ENCODE measurements at places on chromosomes 3 and 15.

DNA sequence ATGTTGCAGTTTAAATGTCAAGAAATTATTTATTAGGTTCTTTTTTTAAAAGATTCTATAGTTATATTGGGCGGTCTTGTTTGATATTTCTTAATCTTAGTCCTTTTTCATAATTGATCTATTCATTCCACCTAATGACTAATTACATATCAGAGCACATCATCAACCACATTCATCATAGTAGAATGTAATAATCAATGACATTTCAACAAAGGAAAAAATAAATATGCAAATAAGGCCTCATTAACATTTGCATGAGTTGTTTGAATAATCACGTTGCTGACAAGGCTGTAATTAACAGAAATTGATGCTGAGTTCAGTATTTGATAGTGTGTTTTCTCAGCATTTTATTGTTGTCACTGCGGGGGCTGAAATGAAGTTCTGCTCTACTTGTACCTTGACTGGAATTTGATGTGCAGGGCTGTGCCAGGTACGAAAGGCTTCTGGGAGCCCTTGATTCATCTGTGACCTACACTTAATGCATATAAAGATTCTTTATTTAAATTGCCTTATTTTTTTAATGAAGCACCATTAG, 215.7 kb downstream of the TCF12 start:
- no peak for DNase-seq

GRCh38 chr3:148457886-148458285, 239.8 kb upstream of the AGTR1 start:
- DNase-seq: no peak

- no peak for DNase-seq
Measured at GRCh38 chr3:186094696-186095425, 14.0 kb downstream of the ETV5 start.

GRCh38 chr3:62546266-62546665, 172.9 kb upstream of the FEZF2 start:
- no peak for DNase-seq

- no peak for DNase-seq
Measured at GRCh38 chr3:129126726-129127280, 5.2 kb upstream of the RAB43 start.

- DNase-seq: no peak
Measured at GRCh38 chr3:117433427-117433826, 723.8 kb downstream of the TUSC7 start.

DNA sequence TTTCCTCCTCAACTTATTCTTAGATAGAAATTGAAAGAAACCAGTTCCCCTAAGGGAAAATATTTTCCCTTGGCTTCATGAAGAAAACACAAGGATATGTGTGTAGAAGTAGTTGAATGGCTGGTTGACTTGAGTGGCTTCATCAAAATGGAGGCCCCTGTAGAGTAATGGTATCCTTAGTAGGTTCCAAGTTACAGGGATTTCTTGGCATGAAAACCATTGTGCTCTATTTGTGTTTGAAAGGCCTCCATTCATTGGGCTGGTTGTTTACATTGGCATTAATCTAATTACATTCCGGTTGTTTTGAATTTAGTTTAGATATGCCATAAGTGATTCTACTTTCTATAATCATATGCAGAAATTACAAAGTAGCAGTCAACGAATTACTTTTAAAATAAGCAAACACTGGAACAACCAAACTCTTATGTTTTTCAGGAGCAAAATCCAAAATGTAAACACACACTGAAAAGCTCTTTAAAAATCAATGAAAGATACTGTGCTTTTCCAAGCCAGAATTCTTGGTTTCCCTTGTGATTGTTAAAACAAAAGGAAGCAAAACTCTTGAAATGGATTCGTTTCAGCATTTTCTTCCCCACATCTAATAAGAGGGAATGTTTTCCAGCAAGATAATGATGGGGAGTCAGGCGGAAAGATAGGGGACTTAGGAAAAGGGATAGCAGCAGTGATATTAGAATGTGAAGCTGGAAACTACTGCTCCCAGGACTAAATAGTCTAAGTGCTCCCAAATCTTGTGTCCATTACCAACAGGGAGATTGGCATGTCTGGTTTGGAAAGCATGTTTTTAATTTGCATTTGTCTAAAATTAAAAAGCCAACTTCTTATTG, 77.0 kb downstream of the EPHA3 start:
- DNase-seq: no peak

DNA sequence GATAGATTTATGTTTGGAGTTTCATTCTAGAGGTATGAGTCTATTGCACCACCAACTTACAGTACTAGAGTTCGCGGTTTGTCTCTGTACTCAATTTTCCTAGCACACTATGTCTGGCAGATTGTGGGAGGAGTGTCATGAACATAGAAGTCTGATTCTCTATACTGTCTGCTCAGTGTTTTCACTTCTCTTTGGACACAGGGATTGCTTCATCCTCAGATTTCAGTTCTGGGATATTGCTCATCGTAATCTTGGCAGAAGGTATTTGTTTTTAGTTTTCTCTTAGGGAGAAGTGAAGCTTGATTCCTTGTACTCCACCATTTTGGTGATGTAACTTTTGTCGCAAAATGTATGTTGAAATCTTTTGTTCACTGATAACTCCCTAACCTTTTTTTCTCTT, 27.8 kb upstream of the AZI2 start:
- DNase-seq: no peak

- no peak for DNase-seq
Measured at GRCh38 chr3:108602935-108603294, 13.4 kb downstream of the DZIP3 start.

DNA sequence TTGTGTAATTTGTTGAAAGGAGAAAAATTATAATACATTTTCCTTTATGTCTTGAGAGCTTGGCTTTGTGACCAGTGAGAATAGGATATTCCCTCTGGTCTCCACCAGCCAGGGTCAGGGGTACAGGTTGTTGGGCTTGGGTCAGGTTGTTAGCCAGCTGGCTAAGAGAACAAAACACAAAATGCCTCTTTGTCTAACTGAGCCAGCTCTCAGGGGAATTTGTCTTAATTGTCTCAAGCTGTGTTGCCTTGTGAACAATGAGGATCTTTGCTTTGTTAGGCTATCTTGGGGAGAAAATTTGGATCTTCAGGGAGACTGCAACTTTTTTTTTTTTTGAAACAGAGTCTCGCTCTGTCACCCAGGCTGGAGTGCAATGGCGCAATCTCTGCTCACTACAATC, 17.7 kb upstream of the GK5 start:
- DNase-seq: no peak

GRCh38 chr3:99562990-99563607, 75.3 kb upstream of the COL8A1 start:
- DNase-seq: no peak

DNA sequence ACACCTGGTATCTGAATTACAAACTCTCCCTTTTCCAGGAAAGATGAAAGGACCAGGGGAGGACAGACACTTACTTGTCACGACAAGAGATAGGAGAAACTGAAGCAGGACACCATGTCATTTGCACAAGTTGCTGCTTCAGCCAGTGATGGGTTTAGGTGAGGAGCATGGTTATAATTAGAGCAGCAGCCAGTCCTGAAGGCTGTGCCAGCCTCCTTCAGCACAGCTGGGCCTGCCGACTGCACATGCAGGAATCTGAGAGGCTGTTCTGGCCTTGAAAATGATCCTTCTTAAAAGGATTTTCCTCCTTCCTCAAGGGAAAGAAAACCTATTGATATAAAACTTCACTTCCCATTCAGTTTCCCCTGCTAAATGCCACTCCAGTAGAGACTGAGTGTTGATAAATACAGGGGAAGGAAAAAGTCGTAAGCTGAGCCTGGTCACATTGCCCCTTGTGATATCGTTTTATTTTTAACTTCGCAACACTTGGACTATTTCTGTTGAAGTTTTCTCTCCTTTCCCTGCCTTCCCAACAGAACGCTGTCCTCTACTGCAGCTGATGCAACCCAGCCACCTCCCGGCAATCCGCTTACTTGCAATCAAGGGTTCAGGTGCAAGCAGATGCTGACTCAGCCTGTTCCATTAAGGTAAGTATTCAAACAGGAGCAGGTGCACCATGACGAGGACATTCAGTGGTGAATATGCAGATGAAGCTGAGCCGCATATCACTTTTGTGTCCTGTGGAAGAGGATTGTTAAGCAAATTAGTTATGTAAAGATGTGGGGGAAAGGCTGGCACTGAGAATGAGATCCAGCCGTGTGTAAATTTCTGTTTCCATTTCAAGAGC, at the start of gene FBXO40:
Gene FBXO40 (plus strand): TSS at position 524 of the 847 bp plus-strand sequence. CDS start 27,197 bp downstream, outside the sequence.
- DNase-seq: no peak

GRCh38 chr3:150933473-150933995, 28.3 kb upstream of the MINDY4B start:
- DNase-seq: no peak

DNA sequence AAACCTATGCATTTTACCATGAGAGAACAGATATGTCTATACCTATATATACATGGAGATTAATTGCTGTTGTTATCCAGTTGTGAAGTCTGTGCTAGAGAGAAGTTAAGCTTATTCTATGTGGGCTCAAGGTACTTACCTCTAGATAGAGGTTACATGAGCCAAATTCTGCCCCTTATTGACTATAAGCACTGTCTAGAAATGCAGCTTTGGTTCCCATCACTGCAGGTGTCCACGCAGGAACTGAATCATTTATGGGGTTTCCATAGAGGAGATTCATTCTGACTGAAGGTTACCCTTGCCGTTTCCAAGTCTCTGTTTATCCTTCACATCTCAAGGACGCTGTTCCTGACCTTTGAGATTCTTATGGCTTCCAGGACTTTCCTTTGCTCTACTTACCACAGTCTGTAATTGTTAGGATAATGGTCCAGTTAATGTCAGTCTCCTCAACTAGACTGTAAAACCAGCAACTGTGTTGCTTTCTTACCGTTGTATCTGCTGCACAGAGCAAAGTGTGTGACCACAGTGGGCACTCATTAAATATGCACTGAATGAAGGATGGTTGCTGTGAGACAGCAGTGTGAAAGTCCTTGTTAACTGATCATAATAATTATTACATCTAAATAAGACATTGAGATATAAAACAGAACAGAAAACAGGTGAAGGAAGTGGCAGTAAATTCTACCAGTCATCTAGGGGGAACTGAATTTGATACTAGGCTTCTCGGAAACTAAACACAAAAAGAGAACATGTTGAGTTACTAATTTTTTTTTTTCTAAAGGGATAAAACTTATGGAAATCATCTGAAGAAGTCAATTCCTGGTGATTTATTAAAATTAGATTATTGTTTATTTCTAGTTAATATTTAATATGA, 44.0 kb upstream of the BCL6 start:
- no peak for DNase-seq

DNA sequence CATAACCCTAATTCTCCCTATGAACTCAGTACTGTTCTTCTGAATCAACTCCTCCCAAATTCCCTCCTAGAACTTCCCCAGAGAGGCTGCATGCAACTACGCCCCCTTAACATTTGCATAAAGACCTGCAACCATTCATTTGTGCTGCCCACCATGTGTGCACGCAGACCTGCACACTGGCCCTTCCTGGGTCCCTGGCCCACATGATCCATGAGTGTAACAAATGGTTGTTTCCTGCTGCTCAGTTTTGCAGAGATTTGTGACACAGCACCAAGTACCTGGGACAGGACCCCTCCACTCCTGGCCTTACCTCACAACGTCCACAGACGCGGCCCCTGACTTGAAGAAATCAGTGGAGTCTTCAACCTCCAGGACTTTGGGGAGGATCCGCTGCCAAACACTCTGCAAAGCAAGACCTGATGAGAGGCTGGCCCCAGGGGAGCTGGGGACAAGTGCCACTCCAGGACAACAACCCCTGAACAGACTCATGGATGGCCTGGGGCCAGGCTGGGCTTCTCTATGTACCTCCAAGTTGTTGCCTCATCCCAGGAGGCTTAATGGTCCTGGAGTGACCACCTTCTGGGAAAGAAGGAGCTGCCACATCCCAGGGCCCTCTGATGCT, 33.8 kb downstream of the ALDH1L1 start:
- DNase-seq: no peak

- no peak for DNase-seq
Measured at GRCh38 chr3:116618138-116618537, 91.4 kb upstream of the TUSC7 start.

GRCh38 chr15:81942157-81942556, 103.7 kb downstream of the MEX3B start:
- DNase-seq: no peak

GRCh38 chr3:152770296-152770695, 64.6 kb upstream of the P2RY1 start:
- DNase-seq: no peak

- no peak for DNase-seq
Measured at GRCh38 chr3:76063811-76064210, 278.5 kb upstream of the ZNF717 start.

DNA sequence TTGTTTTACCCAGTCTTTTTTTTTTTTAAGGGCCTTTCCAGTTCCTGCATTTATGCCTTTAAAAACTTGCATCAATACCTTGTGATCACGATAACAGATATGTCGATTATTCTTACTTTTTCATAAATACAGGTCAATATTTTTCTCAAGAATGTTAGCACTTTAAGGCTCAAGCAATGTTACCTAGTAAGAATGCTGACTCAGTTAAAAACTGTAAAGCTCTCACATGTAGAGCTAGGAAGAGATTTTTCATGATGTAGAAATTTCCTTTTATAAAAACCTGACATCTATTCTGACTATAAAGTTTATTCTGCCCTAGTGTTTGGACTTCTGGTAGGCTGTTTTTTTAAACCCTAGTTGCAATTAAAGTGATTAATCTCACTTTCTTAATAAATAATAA, 684.0 kb downstream of the ZBBX start:
- DNase-seq: no peak

- DNase-seq: no peak
Measured at GRCh38 chr3:179452176-179452564, 900 bp upstream of the GNB4 start.

GRCh38 chr3:60839246-60839645, 412.0 kb downstream of the FHIT start:
- DNase-seq: no peak

- DNase-seq: no peak
Measured at GRCh38 chr3:170368921-170369320, 11.4 kb downstream of the SKIL start.

DNA sequence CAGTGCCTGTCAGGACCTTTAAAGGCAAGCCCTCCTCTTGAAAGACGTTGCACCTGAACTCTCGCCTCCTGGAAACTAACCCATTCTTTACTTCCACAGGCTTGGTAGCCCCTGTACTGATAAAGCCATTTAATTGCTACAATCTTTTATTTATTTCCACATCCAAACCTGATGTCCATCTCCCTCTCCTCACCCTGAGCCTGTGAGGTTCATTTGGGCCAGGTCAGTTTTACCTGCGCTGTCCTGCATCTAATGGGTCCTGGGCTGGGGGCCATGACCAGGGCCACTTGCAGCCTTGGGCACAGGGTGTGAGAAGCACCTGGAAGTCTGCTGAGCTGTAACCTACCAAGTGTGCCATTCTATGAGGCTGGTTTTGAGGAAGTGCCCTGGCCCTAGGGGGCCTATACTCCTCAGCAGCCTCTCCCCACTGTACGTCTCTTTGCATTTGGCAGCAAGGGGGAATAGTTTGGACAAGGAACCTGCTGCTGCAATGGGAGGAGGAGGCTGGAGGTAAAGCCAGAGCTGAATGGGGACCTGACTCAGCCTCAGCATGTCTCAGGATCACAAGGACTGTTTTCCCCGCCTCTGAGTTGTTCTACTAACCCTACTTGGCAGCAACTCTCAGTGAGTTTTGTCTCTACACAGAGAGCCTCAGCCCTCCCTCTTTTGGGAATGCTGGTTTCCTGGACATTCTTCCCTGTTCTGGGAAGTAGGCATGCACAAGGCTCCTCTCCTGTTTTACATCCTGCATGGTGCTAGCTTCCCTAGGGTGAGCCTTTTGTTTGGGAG, 53.8 kb downstream of the WDR76 start:
- DNase-seq: no peak
